ENCODE measurements at places on chromosomes 12 and 14. TPM values are rescaled to one million over a fixed set of nuclear protein-coding genes. Genes with fewer than 3 reads are reported as not detected.

DNA sequence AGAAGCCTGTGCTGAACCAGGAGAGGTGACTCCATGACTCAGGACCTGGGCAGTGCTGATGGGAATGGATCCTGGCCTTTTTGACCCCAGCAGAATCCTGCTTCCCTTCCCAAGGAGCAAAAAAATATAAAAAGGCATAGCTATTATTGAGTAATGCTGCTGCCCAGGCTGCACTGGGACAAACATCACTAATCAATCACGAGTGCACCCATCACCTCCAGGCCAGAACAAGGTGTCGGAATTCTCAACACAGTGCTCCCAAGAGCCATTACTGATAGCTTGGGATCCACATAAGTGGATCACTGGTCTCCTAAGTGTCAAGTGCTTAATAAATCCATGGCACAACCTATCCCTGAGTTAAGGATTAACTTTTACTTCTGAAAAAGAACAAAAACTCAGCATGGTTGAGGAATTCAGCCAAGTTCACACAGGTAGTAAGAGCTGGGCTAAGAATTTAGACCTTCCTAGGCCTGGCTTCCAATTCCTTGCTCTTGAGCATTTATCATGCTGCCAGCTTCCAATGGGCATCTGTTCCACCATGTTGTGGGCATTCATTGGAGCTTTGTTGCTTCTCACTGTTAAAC is 31.9 kb downstream of the IRF2BPL start:
- no peaks in the 10 kb centered on the region for H3K27me3 ChIP-seq
- H3K4me3 ChIP-seq: no peak overlapping the region
- no peaks in the 10 kb centered on the region for H3K36me3 ChIP-seq
- DNase-seq: no peak

- H3K4me1 ChIP-seq: no peaks in the 10 kb centered on the region
- no peak for DNase-seq
- no peak overlapping the region for H3K27ac ChIP-seq
- H3K4me3 ChIP-seq: no peak overlapping the region
- no peaks in the 10 kb centered on the region for H3K27me3 ChIP-seq
- no peaks in the 10 kb centered on the region for H3K36me3 ChIP-seq
Observed at GRCh38 chr12:127548123-127548553, 718.8 kb upstream of the TMEM132C start.

IQSEC3 gene
- 1.1 TPM for total RNA-seq

CHGA gene
- total RNA-seq: not detected

GRCh38 chr12:72241552-72241951 is 30.6 kb upstream of the TRHDE start:
- H3K27me3 ChIP-seq: no peaks in the 10 kb centered on the region
- H3K36me3 ChIP-seq: no peaks in the 10 kb centered on the region
- H3K4me3 ChIP-seq: no peak overlapping the region
- H3K27ac ChIP-seq: no peak overlapping the region
- no peak for DNase-seq
- no peaks in the 10 kb centered on the region for H3K4me1 ChIP-seq

DNA sequence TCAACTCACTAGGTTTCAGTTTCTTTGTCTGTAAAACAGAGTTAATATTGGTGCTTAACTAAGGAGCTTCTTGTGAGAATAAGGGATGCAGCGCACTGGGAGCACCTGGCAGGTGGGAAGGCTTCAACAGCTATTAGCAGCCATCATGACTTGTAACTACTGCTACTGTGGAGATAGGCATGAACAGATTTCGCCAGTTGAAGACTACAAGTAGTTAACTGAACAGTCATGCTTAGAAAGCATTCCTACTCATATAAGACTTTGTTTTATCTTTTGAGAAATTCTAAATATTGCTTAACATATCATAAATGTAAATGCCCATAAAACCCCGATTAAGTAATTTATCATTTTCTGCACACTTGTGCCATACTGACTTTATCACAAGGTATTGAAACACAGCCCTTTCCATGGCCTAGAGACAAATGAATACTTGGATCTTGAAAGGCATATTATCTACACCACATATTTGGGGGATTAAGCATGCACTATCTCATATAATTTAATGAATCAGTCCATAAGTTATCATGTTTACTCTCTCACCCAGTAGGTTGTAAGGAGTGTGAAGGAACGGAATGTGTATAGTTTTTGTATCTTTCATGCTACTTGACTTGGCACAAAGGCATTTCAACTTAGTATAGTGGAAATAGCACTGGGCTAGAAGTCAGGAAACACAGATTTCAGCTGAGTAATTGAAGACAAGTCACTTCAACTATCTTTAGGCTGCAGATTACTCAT is 16.1 kb downstream of the NTN4 start:
- peaks cover 10% of the 10 kb centered on the region for H3K4me1 ChIP-seq
- no peak overlapping the region for H3K27ac ChIP-seq
- H3K36me3 ChIP-seq: no peaks in the 10 kb centered on the region
- no peak overlapping the region for H3K4me3 ChIP-seq

OLR1 gene
- total RNA-seq: 1.4 TPM

ZFYVE21 gene
- 159 TPM for total RNA-seq

DNA sequence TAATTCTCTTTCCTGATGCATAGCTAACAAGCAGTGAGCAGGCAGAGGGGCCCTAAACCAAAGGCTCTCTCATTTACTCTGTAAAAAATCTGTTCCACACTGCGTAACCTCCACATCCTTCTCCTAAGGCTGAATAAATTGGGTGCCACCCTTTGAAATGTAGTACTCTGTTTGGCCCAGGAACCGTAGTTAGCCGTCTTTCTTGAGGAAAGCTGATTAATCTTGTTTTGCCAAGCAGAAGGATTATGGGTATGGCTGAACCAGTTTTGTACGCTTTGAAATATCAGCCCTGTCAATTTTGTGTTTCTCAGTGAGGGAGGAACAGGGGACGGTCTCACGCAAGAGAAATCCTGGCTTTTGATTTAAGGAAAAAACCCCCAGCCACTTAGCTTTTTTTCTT is 19.7 kb downstream of the EML1 start:
- no peak overlapping the region for H3K4me3 ChIP-seq
- no peak overlapping the region for H3K27ac ChIP-seq
- no peaks in the 10 kb centered on the region for H3K36me3 ChIP-seq
- H3K4me1 ChIP-seq: peaks cover 11% of the 10 kb centered on the region

DNA sequence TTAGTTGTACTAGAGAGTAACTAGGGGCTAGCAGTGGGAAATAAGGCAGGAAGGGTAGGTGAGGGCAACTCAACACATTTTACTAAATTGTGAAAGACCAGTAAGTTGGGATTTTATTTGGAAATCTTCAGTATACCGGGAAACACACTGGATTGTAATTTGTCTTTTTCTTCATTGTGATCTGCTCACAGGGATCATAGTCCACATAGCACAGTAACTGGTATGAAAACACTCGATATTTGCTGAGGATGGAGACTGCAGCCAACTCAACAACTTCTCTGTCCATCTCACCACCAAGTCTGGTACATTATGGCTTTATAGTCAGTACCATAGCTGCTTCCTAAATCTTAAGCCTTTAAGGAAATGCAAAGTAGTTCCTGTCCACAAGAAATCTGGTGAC is 2.5 kb downstream of the SLIRP start:
- H3K36me3 ChIP-seq: peaks cover 25% of the 10 kb centered on the region
- no peaks in the 10 kb centered on the region for H3K27me3 ChIP-seq
- DNase-seq: no peak
- no peak overlapping the region for H3K27ac ChIP-seq
- H3K4me3 ChIP-seq: no peak overlapping the region

DNA sequence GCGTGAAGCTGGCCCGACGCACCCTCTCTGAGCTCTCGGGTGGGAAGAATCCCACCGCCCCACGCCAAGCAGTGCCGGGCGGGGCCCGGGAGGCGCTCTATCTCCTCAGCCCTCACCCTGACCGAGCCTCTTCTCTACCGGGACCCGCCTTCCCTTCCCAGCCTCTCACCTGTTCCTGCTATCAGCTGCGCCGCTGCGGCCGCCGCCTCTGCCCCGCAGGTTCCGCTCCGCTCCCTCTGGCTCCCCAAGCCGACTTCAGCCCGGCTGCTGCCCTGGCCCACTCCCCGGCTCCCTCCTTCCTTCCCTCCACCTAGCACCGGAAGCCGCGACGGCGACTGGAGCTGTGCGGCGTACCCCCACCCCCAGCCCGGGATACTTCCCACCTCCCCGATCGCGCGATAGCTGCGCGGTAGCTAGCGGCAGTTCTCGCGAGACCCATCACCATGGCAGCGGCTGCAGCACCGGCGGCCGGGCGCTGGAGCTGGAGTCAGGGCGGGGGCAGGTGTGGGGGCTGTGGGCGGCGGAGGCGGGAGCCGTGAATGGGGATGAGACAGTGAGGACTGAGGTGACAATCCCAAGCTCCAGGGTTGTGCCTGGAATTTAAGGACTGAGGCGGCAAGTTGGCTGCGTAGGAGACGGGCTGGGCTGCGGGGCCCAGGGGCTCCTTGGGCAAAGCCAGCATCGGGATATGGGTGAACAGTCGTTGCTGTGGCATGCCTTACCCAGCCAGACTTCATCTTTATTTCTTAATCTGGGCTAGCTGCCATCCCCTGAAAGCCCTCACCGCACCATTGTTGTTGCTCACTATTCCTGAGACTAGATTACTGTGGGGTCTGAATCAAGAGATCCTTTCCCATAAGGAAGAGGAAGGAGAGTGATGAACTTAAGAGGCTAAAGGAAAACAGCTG is at the start of gene ARF3:
TSS of gene ARF3 (minus strand) at position 347 of the 908 bp plus-strand sequence. CDS start 16,392 bp downstream, outside the sequence.
- peak; percentile 82 for DNase-seq
- no peaks in the 10 kb centered on the region for H3K27me3 ChIP-seq
- no peaks in the 10 kb centered on the region for H3K36me3 ChIP-seq

NAV3 gene
- 9.3 TPM for total RNA-seq

DNA sequence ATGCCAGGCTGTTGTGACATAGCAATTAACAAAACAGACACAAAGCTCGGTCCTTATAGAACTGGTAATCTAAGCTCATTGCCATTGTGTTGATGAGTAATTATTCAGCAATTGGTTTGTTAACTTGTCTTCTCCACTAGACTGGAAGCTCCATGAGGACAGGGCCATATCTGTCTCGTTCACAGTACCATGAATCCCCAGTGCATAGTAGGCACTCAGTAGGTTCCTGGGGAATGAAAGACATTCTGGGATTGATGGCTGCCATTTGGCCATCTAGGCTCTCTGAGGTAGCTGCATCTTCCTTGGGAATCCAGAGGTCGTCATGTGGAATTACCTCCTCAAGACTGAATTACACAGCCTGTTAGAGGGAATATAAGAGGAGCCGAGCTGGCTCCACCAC is 177.3 kb downstream of the CHST11 start:
- H3K27ac ChIP-seq: no peak overlapping the region
- no peaks in the 10 kb centered on the region for H3K27me3 ChIP-seq
- no peak overlapping the region for H3K4me3 ChIP-seq
- peaks cover 31% of the 10 kb centered on the region for H3K4me1 ChIP-seq
- no peak for DNase-seq

DNA sequence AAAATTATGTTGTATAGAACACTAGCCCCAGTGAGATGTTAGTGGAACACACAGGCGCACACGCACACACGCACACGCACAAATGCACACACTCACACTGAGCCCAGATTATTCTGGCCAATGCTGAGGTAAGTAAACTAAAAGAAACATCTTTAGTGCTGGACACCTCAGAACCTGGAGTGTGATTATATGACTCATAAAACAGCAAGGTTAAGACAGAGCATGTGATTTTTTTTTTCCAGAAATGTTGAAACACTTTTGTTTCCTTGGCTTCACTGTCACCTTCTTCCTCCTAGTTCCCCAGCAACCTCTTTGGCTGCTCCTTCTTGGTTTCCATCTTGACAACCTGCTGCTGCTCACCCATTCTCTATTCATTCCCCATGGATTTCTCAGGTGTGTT is 141.0 kb upstream of the ALG10B start:
- no peaks in the 10 kb centered on the region for H3K27me3 ChIP-seq
- no peaks in the 10 kb centered on the region for H3K4me1 ChIP-seq
- no peak for DNase-seq
- no peaks in the 10 kb centered on the region for H3K36me3 ChIP-seq
- H3K4me3 ChIP-seq: no peak overlapping the region
- no peak overlapping the region for H3K27ac ChIP-seq

- H3K4me1 ChIP-seq: no peaks in the 10 kb centered on the region
- no peak for DNase-seq
- H3K36me3 ChIP-seq: no peaks in the 10 kb centered on the region
- H3K27me3 ChIP-seq: no peaks in the 10 kb centered on the region
Observed at GRCh38 chr14:31536201-31536960, 24.8 kb upstream of the NUBPL start.

LRP1-AS gene
- total RNA-seq: not detected

GRCh38 chr12:95605875-95606274 is 54.6 kb upstream of the USP44 start:
- H3K27ac ChIP-seq: no peak overlapping the region
- peak; percentile 15 for DNase-seq
- no peaks in the 10 kb centered on the region for H3K27me3 ChIP-seq
- no peaks in the 10 kb centered on the region for H3K36me3 ChIP-seq
- peaks cover 10% of the 10 kb centered on the region for H3K4me1 ChIP-seq

GRCh38 chr14:84421621-84422020 is 1108.3 kb upstream of the FLRT2 start:
- no peaks in the 10 kb centered on the region for H3K4me1 ChIP-seq
- H3K36me3 ChIP-seq: no peaks in the 10 kb centered on the region
- no peak overlapping the region for H3K27ac ChIP-seq
- H3K27me3 ChIP-seq: no peaks in the 10 kb centered on the region
- H3K4me3 ChIP-seq: no peak overlapping the region

AMHR2 gene
- not detected for total RNA-seq

KLRD1 gene
- 1.9 TPM for total RNA-seq

BMAL2 gene
- total RNA-seq: 11.1 TPM

DNA sequence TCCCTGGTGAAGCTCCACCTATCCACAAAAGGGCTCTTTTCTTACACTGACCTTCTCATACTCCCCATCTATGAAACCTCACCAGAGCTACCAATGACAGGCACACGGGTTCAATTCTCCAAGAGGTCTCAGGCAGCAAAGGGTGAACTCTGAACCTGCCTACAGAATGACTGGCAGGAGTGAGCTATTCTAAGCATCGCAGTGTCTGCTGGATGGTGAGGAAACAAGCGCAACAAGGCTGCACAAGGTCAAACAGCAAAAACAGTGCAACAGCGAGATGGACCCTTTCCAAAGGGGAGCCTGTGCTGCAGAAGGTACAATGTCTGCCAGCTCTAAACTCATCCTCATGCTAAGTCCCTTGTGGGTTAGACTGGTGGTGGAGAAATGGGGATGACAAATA is 22.0 kb downstream of the TMCC3 start:
- no peaks in the 10 kb centered on the region for H3K36me3 ChIP-seq
- no peak overlapping the region for H3K4me3 ChIP-seq
- H3K4me1 ChIP-seq: no peaks in the 10 kb centered on the region
- H3K27me3 ChIP-seq: no peaks in the 10 kb centered on the region
- H3K27ac ChIP-seq: no peak overlapping the region

DNA sequence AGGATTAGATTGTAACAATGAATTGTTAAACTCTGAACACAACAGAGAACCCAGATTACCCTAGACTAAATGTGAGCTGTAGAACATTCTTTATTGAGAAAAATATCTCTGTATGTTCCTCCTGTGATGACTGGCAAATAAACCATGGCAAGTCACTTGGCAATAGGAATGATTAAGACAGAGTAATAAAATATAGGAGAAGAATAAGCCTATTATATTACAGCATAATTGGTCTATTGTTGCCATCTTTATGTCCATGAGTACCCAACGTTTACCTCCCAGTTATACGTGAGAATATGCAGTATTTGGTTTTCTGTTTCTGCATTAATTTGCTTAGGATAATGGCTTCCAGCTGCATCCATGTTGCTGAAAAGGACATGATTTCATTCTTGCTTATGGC is 211.2 kb upstream of the AVPR1A start:
- H3K36me3 ChIP-seq: no peaks in the 10 kb centered on the region
- DNase-seq: no peak
- no peaks in the 10 kb centered on the region for H3K4me1 ChIP-seq
- H3K4me3 ChIP-seq: no peak overlapping the region
- H3K27ac ChIP-seq: no peak overlapping the region

- H3K4me1 ChIP-seq: peaks cover 2% of the 10 kb centered on the region
- no peaks in the 10 kb centered on the region for H3K36me3 ChIP-seq
- H3K4me3 ChIP-seq: peak overlapping the region; percentile 79
- H3K27me3 ChIP-seq: no peaks in the 10 kb centered on the region
- H3K27ac ChIP-seq: no peak overlapping the region
Observed at GRCh38 chr14:32896979-32897697, 41.5 kb upstream of the NPAS3 start.

Measured in thoracic aorta (tissue), 2 donors.